HT1080 (cell line): ENCODE measurements at places on chromosomes 3 and 15.

DNA sequence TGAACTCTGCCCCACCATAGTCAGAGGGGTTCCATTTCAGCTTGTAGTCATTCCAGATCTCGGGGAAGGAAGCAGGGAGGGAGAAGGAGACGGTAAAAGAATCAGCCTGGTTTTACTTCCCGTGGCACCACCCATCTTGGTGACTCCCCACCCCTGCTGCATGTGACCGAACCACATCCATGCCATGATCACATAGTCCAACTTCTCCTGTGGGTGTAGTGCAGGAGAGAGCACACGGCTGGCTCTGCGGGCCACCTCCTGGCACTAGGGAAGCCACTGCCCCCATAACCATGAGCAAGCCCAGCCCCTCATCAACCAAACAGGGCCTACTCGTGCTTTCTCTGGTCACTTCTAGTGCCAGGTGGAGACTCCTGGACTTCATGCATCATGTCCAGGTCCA, 3.7 kb downstream of the CHRNA3 start:
- DNase-seq = no peak

DNA sequence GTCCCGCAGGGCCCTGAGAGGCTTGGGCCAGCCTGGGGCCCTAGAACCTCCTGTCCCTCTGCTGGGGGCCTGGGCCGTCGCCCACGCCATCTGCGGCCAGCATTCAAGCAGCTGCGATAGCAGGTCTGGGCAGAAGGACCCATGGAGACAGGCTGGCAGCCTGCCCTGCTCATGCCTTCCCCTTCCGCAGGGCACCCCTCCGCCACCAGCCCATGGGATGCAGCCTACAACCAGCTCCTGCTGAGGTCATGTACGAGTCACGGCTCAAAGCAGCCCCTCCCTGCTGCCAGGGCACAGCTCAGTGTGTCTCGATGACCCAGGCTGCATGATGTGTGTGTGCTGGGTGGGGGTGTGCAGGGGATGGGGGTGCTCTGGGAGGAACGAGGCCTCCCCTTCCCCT, 27.8 kb downstream of the DUSP7 start:
- DNase-seq = no peak

GRCh38 chr15:68734881-68735280, 85.8 kb downstream of the ANP32A start:
- no peak for DNase-seq

DNA sequence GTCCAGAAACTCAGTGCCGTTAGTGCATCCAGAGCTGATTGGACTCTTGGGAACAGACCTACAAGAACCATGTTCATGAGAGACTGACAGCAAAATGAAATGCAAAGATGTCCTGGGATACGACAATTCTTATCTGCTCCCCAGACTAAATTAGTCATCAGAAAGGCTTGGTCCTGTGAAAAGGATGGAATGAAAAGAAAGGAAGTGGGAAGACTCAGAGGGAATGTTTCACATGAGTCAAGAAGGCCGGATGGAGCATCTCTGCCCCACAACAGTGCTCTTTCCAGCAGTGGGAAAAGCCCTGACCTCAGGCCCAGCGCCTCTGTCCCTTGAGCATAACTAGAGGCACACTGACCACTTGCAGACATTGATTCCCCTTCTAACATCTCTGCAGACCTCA, 39.3 kb upstream of the UACA start:
- peak; percentile 96 for DNase-seq

DNA sequence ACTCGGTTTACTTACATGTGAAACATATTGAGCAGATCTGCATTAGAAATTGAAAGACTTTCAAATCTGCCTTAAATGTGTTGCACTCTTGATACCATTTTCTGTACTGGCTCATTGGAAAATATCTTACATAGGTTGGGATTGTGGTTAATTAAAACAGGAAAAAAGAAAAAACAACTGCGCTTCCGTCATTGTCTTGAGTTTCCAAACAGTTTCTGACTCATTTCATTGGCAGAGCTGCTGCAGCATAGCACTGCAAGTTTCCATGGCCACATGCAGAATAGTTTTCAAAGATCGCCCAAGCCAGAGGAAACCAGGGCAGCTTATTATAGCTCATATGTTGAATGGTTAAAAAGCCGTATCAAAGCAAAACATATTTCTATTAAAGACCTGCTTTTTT, 446.6 kb upstream of the BCHE start:
- DNase-seq = peak; percentile 71

GRCh38 chr15:22956978-22957260, 23.2 kb downstream of the CYFIP1 start:
- DNase-seq = no peak

DNA sequence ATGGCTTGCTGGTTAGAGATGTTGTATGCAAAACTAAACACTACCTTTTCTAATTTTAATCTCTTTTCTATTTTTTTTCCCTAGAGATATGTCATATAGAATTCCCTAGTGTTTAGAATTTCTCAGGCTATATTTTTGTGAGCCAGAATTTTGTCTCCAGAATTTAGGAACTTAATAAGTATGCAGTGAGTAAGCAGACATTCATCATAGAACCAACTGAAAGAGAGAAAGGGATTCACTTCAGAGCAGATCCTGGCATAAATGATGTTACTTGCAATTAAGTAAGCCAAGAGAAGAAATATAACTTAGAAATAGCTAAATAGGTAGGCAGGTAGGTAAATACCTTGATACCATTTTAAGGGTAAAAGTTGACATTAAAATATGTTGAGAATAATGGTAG, 288.9 kb downstream of the ZNF385D start:
- DNase-seq = no peak
